ENCODE measurements at places on chromosomes 12 and 14.
A peak's percentile ranks its signal among the peaks of the same experiment; 100 is the strongest.

DNA sequence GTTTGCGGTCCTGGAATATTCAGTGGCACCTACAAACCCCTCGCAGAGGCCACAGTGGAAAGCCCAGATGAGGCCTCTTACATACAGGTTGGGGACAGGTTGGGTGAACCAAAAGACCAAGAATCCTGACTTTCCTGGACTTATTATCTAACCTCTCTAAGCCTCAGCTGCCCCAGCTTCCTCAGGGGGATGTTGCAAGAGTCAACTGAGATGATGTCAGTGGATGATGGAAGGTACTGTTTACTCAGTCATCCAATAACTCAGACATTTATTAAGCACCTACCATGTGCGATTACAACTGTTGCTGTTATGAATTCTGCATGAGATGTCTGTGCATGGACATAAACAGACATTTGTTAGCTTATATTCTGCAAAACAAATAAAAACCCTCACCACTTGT is 72.8 kb downstream of the RFX4 start:
- no peak for ATAC-seq

DNA sequence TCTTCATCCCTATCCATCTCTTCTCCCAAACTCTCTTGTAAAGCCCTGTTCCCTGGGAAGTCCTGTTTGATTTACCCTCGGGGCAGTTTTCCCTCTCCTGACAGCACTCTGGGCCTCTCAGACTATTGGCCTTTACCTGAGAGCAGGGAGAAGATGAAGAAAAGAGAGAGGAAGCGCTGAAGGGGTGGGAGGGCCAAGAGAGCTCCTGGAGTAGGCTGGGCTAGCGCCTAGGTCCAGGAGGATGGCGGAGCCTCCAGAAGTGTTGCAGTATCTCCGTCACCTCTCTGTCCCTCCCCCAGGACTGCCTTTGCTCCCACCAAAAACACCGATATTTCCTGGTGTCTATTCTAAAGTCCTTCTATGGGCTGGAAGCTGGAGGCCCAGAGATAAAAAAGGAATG is 5.7 kb upstream of the IGFBP6 start:
- no peak for ATAC-seq

DNA sequence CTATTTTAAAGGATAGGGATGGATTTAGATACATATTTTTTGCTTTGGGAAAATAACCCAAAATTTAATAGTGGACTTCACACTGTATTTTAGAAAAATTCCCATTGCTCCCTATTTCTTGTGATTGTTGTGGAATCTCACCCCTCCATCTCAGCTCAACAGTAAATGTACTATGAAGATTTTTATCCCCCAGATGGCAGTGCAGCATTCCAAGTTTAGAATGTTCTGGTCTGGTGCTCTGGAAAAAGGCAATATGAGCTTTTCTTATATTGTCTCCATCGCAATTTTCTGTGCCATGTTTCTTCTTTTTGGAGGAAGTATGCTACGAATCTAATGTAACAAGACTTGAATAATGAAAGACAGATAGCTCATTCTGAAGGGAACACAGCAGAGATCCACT is 471.7 kb upstream of the SYT1 start:
- no peak for ATAC-seq

DNA sequence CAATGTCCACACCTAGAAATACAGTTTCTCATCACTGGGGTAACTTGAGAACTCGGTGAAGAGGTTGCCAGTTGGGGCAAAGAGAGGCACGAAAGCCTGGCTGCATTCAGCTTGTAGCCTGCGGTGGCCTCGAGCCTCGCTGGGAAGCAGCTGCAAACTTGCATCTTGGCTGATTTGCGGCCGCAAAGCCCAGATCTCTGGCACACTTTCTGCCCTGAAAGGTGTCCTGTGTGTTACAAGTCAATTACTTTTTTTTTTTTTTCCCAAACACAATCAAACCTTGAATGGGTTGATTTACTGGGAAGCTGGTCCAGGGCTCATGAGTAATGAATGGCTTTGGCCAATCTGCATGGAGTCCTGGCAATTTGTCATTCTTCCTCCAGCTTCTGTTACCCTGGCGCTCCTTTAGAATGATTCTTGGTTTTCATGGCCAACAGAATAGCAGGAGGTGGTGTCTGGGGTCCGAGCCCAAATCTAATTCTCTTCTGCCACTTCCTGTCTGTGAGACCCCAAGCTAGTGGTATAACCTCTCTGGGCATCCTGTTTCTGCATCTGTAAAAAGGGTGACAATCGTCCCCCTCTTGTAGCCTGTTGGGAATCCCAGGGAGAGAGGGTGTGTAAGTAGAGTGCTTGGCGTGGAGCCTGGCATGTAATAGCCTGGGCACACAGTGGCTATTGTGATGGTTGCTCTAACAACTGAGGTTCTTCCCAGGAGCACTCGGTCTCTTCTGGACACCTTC is 6.7 kb downstream of the BCL7A start:
- no peak for ATAC-seq

- ATAC-seq = no peak
Observed at GRCh38 chr14:65142914-65143625, 40.8 kb upstream of the MAX start.

DNA sequence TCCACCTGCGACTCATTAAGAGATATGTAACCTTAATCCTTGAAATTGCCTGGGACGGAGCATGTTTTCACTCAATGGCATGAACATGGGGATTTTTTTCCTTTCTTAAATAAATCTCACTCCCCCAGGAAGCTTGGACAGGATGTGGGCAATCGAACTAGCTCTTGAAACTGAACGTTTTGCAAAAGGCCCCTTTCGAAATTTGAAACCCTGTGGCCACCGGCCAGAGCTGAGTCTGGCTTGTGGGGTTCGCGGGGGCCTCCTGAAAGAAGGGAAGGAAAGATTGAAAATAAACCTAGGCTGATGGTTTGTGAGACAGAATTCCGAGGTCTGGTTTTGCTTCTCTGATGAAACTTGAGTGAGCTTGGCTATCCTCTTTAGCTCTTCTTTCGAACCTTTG is 101.4 kb upstream of the RTL1 start:
- no peak for ATAC-seq

DNA sequence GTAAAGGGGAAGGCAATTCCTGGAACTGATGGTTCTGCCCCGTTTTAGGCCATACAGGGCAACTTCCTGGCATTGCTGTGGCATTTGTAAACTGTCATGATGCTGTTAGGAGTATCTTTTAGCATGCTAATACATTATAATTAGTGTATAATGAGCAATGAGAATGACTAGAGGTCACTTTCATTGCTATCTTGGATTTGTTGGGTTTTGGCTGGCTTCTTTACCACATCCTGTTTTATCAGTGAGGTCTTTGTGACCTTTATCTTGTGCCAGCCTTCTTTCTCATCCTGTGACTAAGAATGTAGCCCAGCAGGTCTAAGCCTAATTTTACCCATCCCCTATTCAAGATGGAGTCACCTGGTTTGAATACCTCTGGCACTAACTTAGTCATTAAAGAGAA is 51.2 kb downstream of the TESPA1 start:
- peak; percentile 60 for ATAC-seq

- no peak for ATAC-seq
Observed at GRCh38 chr12:68350753-68351152, 18.6 kb upstream of the MDM1 start.

- no peak for ATAC-seq
Observed at GRCh38 chr14:72682188-72682587, 211.7 kb downstream of the DPF3 start.

DNA sequence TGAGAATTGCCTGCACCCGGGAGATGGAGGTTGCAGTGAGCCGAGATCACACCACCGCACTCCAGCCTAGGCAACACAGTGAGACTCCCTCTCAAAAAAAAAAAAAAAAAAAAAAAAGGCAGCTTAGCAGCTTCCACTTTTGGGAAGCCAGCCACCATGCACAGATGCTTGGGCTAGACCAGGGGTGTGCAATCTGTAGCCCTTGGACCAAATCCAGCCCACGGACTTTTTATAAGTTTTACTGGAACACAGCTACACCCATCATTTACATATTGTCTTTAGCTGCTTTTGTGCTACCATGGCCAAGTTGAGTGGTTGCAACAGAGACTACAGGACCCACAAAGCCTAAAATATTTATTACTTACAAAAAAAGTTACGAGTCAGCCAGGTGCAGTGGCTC is 6.7 kb downstream of the CIT start:
- no peak for ATAC-seq

DNA sequence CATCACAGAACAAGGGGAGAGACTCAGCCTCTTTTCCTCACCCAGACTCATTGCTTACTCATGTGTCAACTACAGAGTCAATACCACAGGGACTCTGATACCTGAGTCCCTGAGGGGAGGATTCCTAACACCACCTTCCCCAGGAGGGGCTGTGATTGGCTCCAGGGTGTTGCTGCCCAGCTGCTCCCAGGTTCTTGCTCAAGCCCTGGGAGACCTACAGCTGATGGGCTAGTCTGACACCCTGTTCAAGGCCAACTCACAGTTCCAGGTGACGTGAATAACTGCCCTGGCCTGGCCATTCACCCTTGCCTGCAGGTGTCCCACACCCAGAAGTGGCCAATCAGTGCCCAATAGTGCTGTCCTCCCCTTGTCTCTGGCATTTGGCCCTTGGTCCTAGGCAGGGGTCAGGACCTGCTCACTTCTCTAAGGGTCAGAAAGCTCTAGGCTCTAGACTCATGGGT is 8.6 kb downstream of the SPRYD4 start:
- no peak for ATAC-seq

GRCh38 chr12:75917083-75917482 is 114.5 kb downstream of the PHLDA1 start:
- ATAC-seq = no peak

DNA sequence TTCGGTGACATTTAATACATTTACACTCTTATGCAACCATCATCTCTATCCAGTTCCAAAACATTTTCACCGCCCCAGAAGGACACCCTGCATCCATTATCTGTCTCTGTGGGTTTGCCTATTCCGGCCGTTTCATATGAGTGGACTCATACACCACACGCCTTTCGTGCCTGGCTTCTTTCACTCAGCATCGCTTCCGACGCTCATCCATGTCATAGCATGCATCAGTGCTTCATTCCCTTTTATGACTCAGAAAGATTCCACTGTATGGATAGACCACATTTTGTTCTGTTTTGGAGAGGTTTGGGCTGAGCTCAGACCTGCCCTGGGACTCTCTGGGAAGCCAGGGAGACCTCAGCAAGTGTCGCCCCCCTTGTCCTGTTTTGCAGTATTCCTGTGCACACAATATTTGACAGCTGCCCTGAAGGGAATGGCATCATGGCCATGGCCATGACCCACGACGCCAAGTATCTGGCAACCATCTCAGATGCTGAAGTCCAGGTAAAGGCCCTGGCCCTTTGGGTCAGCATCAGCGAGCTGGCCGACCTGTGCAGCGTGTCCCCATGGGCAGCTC is 23.8 kb downstream of the CFAP251 start:
- no peak for ATAC-seq

DNA sequence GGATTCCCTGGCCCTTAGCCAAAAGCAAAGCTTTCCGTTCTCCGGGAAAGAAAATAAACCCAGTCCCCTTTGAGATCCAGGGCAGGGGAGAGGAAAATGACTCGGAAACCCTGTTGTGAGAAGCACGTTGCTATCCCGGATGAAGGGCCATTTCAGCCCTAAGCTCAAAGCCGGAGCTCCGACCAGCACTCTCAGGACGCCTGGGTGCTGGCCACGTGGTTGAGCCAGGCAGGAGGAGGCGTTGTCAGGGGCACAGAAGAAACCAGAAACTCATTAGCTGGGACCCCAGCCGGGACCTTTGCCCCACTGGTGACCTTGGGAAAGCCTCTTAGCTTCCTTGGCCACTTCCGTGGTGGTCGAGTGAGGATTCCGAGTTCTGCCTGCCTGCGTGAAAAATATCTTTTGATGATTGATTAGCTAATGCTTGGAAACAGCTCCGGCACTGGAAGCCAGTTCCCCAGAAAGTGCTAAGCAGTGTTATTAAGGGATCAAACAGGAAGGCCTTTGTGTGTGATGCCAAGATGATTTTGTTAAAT is 57.6 kb upstream of the FZD10 start:
- no peak for ATAC-seq

GRCh38 chr12:39102474-39103209 is 197.3 kb upstream of the CPNE8 start:
- ATAC-seq = no peak

GRCh38 chr14:93792391-93792790 is 4.1 kb upstream of the PRIMA1 start:
- no peak for ATAC-seq

DNA sequence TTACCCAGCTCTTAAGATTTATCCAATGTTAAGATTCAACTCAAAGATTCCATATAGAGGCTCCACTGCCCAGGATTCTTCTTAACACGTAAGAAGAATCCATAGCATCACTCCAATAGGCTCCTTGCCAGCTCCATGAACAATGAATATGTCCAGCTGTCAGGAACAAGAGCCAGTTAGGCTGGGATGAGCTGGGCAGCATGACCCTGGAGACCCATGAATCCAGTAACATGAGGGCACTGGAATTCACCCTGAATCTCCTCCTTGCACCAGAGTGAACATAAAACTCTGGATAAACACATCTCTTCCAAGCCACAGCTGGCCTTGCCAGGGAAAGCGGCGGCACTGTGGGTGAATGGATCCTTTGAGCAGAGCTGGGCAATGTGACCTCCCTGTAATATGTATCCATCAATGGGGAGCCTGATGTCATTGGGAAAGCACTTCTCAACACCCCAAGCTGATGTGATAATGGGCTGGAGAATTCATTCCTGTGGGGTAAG is 24.4 kb upstream of the TC2N start:
- no peak for ATAC-seq

DNA sequence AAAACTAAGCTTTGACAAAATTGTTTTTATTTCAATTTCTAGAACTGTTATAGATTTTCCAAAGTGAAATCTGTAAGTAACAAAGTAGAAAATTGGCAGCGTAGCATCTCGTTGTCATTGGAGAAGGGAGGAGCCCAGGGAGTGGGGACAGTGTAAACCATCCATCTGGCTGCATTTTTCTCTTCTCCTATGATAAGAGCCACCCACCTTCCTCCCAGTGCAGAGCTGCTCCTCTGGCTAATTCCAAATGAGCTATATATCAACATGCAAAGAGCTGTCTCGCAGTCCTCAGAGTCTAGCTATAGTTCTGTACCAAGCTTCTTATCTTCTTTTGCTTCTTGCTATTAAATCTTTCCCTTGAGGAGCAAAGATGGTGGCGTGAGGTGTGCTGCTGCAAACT is 56.6 kb downstream of the SCN8A start:
- ATAC-seq = no peak

DNA sequence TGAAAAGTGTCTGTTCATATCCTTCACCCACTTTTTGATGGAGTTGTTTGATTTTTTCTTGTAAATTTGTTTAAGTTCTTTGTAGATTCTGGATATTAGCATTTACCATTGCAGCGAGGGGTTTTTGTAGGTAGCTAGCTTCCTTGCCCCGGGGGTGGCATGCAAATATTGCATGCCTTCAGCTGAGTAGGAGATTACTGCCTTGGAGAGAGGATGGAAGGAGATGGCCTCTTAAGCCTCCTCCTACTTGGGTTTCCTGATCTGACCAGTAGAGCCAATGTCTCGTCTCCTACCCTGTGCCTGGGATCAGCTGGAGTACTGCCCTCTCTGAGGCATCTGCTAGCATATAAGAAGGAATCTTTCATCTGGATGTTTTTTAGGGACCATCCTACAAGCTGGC is 134.4 kb upstream of the CCND2 start:
- ATAC-seq = no peak

Measured in activated CD4-positive, CD25-positive, alpha-beta regulatory T cell treated with anti-CD3 and anti-CD28 coated beads, Interleukin-2, amount 50 U/mL, for 24 hours (primary cell).